ENCODE measurements at places on chromosomes 2 and 18. TPM values are rescaled to one million over a fixed set of nuclear protein-coding genes. Genes with fewer than 3 reads are reported as not detected.

The PRKAG3 gene
- total RNA-seq = not detected

The QPCT gene
- 15.7 TPM for total RNA-seq

The KLHL14 gene
- total RNA-seq = not detected

The DSG3 gene
- not detected for total RNA-seq
